Epithelial cell of proximal tubule (primary cell): ENCODE measurements at places on chromosomes 1 and 21.

GRCh38 chr1:152328801-152329391 is 3.9 kb upstream of the FLG start:
- DNase-seq = peak; percentile 44

GRCh38 chr1:11280719-11281376 is 7.8 kb downstream of the UBIAD1 start:
- DNase-seq = no peak

GRCh38 chr1:26327956-26328362 is 10.2 kb downstream of the CD52 start:
- no peak for DNase-seq

GRCh38 chr1:177080564-177080963 is 83.9 kb downstream of the ASTN1 start:
- DNase-seq = no peak

- DNase-seq = no peak
These were observed 48.8 kb downstream of the PGBD5 start for GRCh38 chr1:230377324-230377723.

DNA sequence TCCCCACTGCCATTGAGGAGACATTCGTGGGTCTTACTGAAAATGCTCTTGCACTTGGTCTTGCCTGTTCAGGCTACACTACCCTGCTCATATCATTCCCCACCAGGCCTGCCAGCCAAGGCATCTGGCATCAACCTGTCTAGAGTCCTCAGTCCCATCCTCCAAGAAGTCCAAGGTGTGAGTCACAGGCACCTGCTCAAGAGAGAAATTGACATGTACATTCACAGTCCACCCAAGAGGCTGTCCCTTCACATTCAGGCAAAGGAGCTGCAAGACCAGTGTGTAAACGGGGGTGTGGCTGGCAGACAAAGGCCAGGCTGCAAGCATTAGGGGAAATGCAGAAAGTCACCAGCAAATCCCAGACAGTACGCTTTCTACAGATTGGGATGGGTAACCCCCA is 13.1 kb upstream of the PLA2G2C start:
- no peak for DNase-seq

DNA sequence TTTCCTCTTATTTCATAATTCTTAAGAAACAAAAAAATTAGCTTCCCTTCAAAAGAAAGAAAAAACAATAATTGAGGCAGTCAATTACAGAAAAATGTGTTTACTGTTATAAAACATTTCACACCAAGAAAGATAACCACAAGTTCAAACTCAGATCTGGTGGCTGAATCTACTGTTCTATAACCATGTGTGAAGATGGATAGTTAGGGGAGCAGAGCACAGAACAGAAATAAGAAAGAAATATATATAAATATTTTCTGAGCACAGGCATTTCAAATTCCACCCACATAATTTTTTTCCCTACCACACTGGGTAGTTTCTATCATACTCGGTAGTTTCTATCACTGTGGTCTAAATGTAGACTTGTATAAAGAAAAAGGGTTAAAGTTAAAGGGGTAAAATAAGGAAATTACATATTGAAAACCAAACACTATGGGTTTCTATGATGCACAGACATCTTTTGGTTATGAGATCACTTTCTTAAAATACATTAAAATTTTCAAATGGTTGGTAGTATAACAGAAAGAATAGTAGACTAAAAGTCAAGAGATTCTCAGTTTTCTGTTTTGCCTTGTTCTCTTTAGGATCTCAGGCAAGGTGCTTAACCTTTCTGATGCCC is 10.8 kb downstream of the LYST start:
- DNase-seq = no peak

GRCh38 chr1:15681349-15682292 is 2.5 kb upstream of the PLEKHM2 start:
- no peak for DNase-seq

- DNase-seq = no peak
These were observed at the start of gene EVA1B for GRCh38 chr1:36323636-36324352. EVA1B (minus strand) TSS chr1:36323645; CDS start chr1:36323037, 608 bp downstream.

DNA sequence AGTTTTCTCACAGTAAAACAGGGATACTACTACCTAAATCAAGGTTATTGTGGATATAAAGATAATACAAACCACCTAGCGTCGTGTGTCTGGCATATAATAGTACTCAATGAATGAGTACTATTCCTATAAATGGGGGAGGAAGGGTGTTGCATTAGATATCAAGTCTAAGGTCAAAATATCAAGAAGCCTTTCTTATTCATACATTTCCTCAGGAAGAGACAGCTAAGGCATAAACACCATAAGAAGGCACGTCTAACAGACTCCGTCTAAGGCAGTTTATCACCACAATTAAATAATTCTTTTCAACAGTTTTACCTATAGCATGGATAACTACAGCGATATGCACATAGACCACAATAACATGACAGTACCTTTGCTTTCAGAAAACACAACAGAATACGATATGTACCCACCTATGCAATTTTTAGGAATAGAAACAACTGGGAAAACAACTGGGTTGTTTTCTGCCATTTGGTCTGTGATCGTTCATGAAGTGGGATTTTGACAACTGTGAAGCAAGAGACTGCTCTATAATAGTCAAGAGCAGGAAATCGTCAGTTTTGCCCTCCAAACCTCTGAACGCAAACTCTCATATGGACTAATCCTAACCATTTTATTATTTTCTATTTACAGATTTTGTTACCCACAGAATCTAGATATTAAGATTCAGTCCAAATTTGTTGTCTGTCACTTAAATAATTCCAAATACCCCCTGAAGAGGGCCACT is 53.1 kb downstream of the HNRNPR start:
- DNase-seq = no peak

- no peak for DNase-seq
These were observed 9.6 kb downstream of the CLEC20A start for GRCh38 chr1:178487070-178487615.

GRCh38 chr1:219505886-219506285 is 107.0 kb downstream of the ZC3H11B start:
- DNase-seq = no peak

GRCh38 chr1:17773591-17774326 is 18.6 kb downstream of the ACTL8 start:
- DNase-seq = no peak

DNA sequence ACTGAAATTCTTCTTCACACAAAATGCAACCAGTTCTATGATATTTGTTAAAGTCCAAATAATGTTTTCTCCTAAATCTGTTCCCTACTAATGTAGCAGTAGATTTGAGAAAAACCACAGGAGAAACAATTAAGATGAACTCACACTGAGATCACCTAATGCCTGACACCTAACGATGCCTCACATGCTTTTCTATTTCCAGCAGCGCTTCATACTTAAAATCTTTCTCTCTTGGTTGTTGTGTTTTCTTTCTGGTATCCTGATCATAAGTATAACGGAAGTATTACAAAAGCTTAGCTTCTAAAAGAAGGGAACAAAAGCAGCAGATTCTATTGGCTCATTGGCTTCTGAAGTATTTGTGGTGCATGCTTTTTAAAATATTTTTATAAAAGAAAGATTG is 267.2 kb upstream of the SGIP1 start:
- no peak for DNase-seq

DNA sequence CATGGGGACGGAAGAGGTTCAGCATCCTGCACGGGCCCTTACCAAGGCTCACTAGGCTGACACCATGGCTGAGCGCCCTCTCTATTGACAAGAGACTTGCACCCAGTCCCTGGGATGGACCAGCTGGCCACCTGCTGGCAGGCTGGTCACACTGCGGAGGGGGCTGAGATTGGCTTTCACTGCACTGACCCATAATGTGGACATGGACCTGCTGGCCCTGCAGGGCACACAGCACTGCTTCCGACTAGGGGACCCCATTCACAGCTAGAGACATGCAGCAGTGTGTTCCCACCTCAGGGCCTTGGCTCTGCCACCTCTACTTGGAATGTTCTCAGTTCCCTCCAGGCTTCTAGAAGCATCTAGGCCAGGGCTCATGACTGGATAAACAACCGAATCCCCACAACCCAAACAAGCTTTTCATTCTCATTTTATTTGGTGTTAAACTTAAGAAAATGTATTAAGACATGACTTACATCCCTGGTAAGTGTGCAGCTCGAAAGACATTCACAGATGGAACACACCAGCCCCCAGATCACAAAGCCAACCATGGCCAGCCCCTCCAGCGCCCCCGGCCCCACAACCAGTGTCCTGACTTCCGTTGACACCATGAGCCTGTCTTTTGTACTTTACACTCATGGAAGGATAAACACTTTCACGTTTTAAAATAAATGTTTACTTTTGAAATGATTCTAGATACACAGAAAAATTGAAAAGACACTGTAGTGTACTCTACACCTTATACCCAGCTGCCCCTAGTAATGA is 9.3 kb upstream of the SRARP start:
- no peak for DNase-seq

DNA sequence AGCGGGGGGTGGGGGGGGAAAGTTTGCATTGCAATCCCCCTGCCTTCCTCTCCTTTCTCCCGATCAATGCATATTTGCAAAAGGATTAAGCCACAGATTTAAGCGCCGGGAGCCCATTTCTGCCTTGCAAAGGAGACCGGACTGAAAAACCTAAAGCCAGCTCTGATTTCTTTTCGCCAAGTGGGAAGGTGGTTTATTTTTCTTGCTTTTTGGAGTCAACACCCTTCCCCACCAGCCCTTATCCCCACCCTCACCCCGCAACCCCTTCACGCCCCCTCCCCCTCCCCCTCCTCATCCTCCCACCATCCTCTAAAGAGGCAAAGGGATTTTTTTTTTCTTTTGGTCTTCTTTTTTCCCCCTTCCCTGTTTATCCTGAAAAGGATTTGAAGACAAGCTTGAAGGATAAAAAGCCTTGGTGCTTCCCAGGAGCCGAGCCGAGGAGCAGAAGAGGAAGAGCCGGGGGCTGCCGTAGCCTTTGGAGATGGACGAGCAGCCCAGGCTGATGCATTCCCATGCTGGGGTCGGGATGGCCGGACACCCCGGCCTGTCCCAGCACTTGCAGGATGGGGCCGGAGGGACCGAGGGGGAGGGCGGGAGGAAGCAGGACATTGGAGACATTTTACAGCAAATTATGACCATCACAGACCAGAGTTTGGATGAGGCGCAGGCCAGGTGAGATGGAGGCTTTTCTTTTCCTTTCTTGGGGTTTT is 513 bp downstream of the PBX1 start:
- no peak for DNase-seq

GRCh38 chr1:186618401-186619170 is 61.6 kb downstream of the PTGS2 start:
- DNase-seq = no peak

DNA sequence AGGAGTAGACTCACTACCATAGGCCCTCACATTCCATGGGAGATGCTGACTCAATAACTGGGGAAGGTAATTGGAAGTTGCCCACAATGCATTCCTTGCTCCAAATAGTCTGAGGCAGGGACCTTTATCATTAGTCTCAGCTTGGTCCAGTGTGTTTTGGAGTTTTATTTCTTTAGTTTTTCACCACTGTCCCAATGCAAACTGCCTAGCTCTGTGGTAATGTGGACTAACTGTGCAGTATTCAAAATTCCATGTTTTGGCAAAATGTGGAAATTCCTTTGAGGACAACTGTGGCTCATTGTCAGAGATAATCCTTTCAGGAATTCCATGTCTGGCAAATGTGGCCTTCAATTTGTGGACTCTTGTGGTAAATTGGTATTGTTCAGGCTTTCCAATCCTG is 78.1 kb upstream of the PAPPA2 start:
- DNase-seq = no peak

DNA sequence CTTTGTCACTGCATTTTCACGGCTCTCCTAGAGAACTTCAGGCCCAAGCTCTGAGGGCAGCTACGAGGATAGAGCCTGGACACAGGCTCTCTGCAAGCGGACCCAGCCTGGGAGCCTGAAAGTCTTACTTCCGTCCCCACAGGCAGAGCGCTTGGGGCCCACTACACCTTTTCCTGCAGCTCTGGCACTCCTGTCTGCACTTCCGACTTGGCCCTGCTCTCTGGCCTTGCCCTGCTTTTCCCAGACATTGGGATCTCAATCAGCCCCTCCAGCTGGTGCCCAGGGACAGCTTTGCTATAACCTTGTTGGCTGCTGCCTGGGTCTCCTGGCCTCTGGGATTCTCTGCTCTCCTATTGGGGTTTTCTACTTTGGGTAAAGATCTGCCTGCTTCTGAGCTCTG is 27.6 kb downstream of the WNT4 start:
- no peak for DNase-seq

- DNase-seq = no peak
These were observed 35.8 kb downstream of the IVNS1ABP start for GRCh38 chr1:185281245-185281644.

GRCh38 chr1:225733254-225733653 is 44.4 kb upstream of the SRP9 start:
- no peak for DNase-seq

- DNase-seq = no peak
These were observed at the start of gene ABCG1 for GRCh38 chr21:42218836-42219605. ABCG1 (plus strand) TSS chr21:42219140; CDS start chr21:42219263, 123 bp downstream.

- DNase-seq = no peak
These were observed 105.2 kb downstream of the PAPPA2 start for GRCh38 chr1:176568185-176568584.

GRCh38 chr21:16770266-16770665 is 742.6 kb upstream of the CXADR start:
- DNase-seq = no peak

DNA sequence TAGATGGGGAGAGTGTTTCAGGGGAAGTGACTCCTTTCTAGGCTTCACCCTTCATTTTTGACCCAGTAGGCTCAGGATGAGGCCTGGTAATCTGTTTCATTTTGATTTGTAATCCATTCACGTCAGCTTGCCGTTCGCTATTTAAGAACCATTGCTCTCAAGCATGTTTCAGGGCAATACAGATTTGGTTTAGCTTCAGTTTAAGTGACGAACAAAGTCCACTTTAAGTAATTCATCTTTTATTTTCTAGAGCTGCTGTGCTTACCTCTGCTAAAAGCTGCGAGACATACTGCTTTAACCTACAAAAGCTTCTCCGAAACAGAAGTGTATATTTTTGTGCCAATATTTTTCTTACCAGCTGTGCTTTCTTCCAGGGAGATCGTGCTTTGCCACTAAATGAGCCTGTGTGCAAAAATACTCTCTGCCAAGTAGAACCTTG is 8.9 kb upstream of the FMO3 start:
- no peak for DNase-seq

- DNase-seq = no peak
These were observed 13.0 kb upstream of the PAQR7 start for GRCh38 chr1:25888426-25888987.

- DNase-seq = no peak
These were observed 7.7 kb downstream of the ENSA start for GRCh38 chr1:150621497-150622302.

GRCh38 chr1:167420510-167420909 is 97.8 kb downstream of the CD247 start:
- DNase-seq = no peak
